Upper lobe of right lung (tissue), 1 donor: ENCODE measurements at places on chromosomes 5 and 9.

- H3K27me3 ChIP-seq: no peaks in the 10 kb centered on the region
- H3K4me1 ChIP-seq: no peaks in the 10 kb centered on the region
- H3K27ac ChIP-seq: no peak overlapping the region
- H3K36me3 ChIP-seq: no peaks in the 10 kb centered on the region
- no peak overlapping the region for H3K4me3 ChIP-seq
These were observed 19.2 kb upstream of the ANKRD18A start for GRCh38 chr9:38639577-38639940.

DNA sequence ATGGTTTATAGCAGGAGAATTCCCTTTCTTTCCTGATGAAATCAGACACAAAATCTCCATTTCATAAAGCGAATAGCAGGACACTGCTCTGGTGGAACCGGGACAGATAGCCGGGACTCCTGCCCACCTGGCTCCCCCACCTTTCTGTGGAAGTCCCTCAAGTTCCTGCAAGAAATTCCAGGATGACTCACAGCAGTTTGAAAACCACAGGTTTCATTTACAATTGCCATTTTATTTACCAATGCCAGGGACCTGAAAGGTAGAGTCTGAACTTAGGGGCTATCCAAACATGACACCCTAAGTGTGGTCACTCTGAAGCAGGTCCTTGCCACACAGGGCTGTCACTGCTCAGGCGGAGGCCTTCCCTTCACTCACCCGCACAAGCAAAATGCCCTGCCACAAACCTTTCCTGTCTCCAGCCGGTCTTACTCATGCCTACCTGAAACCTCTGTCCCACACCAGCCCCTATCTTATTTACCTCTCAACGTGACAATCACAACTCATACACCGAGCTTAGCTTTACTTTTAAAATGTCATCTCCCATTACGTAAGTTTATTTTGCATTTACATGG lies 63.3 kb upstream of the TAF1L start:
- H3K4me3 ChIP-seq: no peak overlapping the region
- H3K27ac ChIP-seq: no peak overlapping the region
- no peaks in the 10 kb centered on the region for H3K4me1 ChIP-seq
- H3K36me3 ChIP-seq: no peaks in the 10 kb centered on the region

DNA sequence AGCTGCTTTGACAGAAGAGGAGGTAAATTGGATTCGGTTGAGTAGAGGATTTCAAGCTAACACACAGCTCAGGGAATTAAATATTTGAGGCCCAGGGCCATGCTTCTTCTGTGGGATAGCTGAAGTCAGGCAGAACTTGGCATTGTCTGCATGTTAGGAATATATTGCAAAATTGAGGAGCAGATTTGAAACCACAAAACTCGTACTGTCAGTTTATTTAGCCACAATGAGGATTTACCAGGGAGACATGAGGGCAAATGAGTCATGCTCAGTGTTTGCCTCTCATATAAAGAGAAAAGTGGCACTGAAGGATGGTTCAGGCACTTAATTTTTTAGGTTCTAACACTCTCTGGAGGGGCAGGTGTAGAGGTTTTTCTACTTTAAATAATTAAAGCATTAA lies 83.0 kb upstream of the PRLR start:
- H3K4me1 ChIP-seq: no peaks in the 10 kb centered on the region
- no peak overlapping the region for H3K27ac ChIP-seq
- H3K4me3 ChIP-seq: no peak overlapping the region
- DNase-seq: no peak

DNA sequence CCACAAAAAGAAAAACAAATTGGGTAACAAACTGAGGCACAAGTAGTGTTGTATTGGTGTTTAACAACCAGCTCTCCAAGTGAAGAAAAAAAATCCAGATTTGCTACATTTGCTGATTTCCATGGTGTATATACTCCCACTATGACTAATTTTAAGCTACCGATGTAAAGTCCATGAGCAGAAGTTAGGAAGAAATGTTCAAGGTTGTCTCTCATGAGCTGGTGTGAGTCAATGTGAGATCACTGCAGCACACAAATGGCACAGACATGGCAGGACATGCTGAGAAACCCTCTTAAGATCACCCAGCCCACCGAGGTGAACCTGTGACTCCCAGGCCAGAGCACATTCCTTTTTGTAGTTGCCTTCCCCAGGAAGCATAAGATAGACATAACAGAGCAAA lies 36.2 kb downstream of the SLC44A1 start:
- H3K4me1 ChIP-seq: peaks cover 2% of the 10 kb centered on the region
- no peaks in the 10 kb centered on the region for H3K27me3 ChIP-seq
- DNase-seq: no peak

DNA sequence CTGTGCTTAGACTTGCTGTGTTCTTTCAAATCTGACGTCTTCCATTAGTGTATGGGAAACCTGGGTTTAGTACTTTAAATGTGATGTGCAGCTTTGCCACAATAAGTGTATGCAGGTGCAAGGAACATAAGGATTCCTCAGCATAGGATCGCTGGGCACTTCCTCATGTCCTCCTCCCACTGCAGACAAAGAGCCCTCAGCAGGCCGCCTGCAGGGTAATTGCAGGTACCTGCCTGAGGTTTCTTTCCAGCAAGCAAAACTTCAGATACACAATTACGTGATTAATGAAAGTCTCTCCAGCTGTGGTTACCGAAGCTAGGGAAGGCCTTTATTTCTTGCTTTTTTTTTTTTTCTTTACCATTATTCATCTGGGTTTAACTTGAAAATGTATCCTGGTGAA lies 233.1 kb downstream of the RFK start:
- no peaks in the 10 kb centered on the region for H3K27me3 ChIP-seq
- peaks cover 30% of the 10 kb centered on the region for H3K36me3 ChIP-seq
- H3K4me1 ChIP-seq: peaks cover 9% of the 10 kb centered on the region
- no peak for DNase-seq
